ENCODE measurements at places on chromosomes 1 and 21.

DNA sequence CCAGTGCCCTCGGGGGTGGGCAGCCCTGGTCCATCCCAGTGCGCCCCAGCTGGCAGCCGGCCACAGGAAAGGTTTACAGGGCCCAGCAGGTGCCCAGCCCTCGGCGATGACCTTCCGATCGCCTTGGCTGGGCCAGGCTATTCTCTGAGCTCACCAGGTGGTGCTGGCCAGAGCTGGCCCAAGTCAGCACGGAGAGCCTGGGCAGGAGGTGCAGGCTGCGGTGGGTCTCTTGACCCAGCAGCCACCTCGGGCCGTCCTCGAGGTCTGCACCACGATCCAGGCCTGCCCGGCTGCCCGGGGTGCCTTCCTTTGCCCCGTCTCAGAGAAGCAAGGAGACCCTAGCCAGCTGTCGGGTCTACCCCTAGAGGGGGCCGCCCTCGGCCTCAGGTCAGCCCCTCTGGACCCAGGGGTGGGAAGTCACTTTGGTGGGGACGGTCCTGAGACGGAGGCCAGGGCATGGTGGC is 370 bp downstream of the PERM1 start:
- no peak for DNase-seq

- DNase-seq, result peak; percentile 45
These were observed 6.3 kb downstream of the HAPLN2 start for GRCh38 chr1:156625436-156626078.

- DNase-seq, result no peak
These were observed 20.4 kb downstream of the PBX1 start for GRCh38 chr1:164579381-164579780.

- DNase-seq, result no peak
These were observed 2.8 kb downstream of the GCSAML start for GRCh38 chr1:247551721-247552120.

- no peak for DNase-seq
These were observed 46.4 kb upstream of the SOD1 start for GRCh38 chr21:31612894-31613785.

GRCh38 chr1:174982971-174983689 is 16.6 kb upstream of the CACYBP start:
- no peak for DNase-seq

- DNase-seq, result no peak
These were observed 47.9 kb upstream of the LAPTM5 start for GRCh38 chr1:30805304-30806003.

- no peak for DNase-seq
These were observed 124.0 kb downstream of the SYT2 start for GRCh38 chr1:202586018-202586821.

DNA sequence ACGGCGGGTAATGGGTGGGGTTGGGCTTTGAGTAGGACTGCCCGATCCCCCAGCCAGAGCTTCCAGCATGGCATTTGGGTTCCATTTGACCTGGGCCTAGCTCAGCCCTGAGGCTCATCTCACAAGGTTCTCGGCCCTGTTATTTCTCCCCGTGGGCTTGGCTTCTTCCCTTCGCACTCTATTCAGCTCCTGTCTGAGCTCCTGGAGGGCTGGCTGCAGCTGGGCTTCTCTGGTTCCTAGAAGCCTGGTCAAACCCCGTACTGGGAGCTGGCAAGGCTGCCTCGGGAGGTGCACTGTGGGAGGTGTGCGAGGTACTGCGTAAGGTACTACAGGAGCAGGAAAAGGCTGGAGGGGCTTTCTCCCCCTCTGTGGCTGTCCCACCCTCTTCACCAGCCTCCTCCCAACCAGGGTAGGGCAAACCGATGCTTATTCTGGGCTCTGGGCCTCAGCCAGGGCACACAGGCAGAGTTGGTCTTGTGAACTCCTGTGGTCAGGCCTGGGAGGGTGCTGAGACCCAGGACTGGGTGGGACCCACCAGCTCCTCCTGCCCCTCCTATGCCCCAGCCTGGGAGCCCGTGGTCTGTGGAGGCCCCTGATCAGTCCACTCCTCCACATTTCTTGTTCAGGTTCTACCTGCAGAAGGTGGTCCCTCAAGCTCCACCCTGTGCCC is 814 bp downstream of the A3GALT2 start:
- DNase-seq, result no peak

DNA sequence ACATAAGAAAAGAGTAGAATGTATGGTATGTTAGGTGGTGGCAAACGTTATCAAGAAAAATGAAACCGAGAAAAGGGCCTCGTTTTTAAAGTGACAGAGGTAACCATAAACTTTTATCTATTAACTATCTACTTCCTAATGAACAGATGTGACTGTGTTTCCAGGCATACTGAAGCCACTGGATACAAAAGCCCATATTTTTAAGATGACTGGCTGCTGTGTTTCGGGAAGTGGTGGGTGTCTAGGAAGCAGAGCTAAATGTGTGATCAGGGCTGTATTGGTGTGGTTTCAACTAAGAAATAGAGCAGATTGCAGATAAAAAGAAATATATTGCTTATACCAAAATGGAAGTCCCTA is 71.8 kb downstream of the CHRM3 start:
- no peak for DNase-seq

DNA sequence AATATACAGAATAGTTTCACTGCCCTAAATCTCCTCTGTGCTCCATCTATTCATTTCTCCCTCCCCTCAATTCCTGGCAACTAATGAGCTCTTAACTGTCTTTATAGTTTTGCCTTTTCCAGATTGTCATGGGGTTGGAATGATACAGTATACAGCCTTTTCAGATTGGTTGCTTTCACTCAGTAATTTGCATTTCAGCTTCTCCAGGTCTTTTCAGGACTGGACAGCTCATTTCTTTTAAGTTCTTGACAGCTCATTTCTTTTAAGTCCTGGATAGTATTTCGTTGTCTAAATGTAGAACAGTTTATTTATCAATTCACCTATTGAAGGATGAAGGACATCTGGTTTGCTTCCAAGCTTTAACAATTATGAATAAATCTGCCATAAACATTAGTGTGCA is 22.6 kb downstream of the KRTAP21-3 start:
- no peak for DNase-seq

DNA sequence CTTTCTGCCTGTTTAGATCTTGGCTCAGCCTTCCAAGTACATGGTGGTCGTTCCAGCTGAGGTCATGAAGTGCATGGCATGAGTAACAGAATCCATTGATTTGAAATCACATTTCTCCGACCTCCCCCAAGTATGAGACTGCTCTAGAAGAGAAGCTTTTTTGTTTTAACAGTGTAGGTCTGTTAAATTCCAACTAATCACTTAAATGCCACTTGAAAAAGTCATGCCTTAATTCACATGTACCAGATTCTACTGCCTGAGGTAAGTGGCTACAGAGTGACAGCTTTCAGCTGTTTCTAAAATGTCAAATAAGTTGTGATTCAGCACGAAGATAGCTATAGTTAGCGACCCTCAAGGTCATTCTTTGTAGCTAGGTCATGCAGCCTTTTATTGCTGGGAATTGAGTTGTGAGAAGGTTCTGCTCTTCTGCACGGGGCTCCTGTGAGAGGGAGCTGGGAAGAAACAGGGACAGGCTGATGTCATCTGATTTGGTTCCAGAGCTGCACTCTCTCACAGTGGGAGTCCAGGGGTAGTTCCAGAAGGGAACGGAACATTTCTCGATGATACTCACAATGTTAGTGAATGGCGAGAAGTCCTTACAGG is 112.7 kb downstream of the VPS13D start:
- DNase-seq, result no peak

- DNase-seq, result no peak
These were observed 4.0 kb upstream of the ZBTB18 start for GRCh38 chr1:244046907-244047611.

- peak; percentile 67 for DNase-seq
These were observed 26.9 kb downstream of the ITPKB start for GRCh38 chr1:226711976-226712741.

GRCh38 chr1:56977910-56978309 is 12.1 kb upstream of the C8B start:
- no peak for DNase-seq

GRCh38 chr1:44571712-44572571 is 102.3 kb downstream of the TMEM53 start:
- DNase-seq, result no peak

GRCh38 chr1:220999872-221000863 is 120.9 kb downstream of the HLX start:
- no peak for DNase-seq

GRCh38 chr21:42974832-42975820 is 764 bp downstream of the PKNOX1 start:
- peak; percentile 47 for DNase-seq

- no peak for DNase-seq
These were observed 2.2 kb upstream of the PPM1J start for GRCh38 chr1:112717263-112717873.

DNA sequence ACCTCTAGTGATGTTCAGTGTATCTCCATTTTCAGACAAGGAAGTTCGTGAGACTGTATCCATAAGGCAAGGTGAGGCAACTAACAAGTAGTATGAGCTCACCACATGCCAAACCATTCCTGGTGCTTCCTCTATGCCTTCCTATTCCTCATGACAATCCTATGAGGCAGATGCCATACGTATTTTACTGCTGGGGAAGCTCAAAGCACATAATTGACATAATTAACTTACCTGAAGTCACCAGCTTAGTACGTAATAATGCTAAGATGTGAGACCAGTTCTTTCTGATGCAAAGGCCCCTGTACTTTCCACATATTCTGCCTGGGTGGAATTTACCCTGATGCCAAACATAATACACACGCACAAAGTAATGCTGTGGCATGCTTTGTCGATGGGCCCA is 83.6 kb upstream of the NFIA start:
- DNase-seq, result no peak

GRCh38 chr1:243236604-243237252 is 18.4 kb downstream of the CEP170 start:
- DNase-seq, result no peak

- DNase-seq, result no peak
These were observed 17.5 kb downstream of the NCF2 start for GRCh38 chr1:183572721-183573120.

DNA sequence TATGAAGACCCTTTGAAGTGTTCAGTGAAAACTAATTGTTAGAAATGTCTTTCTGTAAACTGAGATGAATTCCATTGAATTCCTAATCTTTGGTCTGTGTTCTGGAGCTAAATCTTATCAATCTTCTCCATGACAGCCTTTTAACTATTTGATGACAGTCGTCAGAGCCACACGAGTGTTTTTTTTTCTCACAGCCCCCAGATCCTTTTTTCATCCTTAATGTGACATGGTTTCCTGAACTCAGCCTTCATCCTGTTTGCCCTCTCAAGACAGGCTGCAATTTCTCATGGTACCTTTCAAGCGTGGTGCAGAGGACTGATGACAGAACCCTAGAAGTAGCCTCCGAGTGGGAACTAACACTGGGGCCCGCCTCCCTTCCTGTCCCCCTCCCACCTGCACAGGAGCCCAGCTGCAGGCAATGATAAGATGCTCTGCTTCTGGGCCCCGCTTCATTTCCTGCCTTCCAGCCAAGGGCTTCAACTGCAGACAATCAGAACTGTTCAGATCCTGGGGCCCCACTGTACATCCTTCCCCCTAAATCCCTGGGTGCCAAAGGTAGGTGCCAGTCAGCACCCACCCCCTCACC is 114.6 kb upstream of the VAV3 start:
- peak; percentile 70 for DNase-seq

DNA sequence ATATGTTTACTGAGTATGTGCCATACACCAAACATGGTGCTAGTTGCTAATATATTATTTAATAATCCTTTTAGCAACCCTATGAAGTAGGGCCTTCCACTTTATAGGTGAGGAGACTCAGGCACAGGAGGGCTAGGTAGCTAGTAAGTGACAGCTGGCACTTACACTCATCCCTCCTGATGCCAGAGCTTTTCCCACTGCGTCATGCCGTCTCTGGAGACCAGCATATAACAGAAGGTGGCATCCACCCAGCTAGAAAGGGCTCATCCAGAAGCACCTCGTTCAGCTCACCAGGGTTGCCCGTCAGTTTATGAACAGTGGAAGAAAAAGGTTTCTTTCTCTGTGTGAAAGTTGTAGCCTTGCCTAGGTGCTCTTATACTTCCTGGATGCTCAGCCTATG is 108.9 kb downstream of the NOS1AP start:
- no peak for DNase-seq

DNA sequence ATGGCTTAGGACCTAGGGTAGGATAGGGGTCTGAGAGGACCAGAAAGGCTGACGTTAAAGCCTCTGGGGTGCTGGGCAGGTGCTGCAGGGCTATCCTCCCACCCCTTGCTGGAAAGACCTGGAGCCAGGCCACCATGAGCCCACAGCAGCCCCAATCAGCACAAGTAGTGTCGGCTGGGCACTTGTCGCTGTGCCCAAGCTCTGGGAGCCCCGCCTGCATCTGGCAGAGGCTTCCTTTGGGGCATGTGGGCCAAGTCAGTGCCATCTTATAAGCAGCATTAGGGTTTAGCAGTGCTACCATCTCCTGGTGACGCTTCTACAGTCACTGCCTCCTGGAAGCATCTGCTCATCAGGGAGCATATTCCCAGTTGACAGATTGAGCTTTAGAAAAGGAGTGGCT is 31.3 kb downstream of the MAN1C1 start:
- DNase-seq, result no peak

DNA sequence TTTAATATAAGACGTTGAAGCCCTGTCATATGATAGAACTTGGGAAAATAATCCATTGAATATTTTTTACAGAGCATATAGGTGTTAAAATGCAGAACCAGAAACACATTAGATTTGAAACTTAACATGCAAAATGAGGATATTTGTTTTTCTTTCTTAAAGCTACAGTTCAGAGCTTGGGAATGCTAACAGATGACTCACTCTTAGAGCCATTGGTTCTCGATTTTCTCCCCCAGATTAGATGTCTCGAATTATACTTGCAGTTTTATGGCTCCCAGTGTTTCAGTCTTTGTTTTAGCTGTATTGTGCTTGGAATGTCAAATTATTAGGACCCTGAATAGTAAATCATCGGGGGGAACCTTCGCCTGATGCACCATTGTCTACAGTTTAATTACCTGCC is 575.7 kb upstream of the ZP4 start:
- no peak for DNase-seq

- no peak for DNase-seq
These were observed 500 bp upstream of the DOCK7 start for GRCh38 chr1:62688687-62689085.

DNA sequence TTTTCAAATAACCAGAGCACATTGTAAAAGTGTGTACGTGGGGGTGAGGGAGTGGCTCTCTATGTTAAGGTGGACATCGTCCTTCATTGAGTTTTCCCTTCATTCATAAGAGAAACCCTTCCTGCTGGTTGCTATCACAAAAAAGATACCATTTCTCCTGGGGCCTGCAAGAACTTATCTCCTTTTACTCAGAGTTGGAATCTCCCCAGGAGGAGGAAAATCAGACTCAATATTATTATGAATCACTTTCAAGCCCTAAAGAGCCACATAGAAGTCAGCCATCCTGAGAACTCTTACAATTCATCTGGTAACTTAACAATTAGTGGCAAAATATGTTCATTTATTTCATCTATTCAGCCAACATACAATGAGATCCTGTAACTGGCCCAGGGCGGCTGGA is 27.1 kb upstream of the TGFBR3 start:
- no peak for DNase-seq

- DNase-seq, result no peak
These were observed 376.3 kb upstream of the PRMT6 start for GRCh38 chr1:106680216-106680615.

- no peak for DNase-seq
These were observed 6.8 kb downstream of the LAPTM5 start for GRCh38 chr1:30750731-30751291.

GRCh38 chr1:38022810-38023209 is 10.3 kb downstream of the UTP11 start:
- no peak for DNase-seq
